Natural killer cell treated with Interleukin-12 subunit alpha and Interleukin-12 subunit beta and Interleukin-15 and Interleukin-18, amount 100 ng/mL, for 72 hours (primary cell): ENCODE measurements at places on chromosomes 5 and 9. TPM values are rescaled to one million over a fixed set of nuclear protein-coding genes. Genes with fewer than 3 reads are reported as not detected.

Gene SLC28A3
- 0.07 TPM for total RNA-seq

Gene LCP2
- 282 TPM for total RNA-seq

Gene CCDC171
- total RNA-seq = 3.6 TPM

Gene STXBP1
- total RNA-seq = 4.0 TPM

Gene PLAC8L1
- total RNA-seq = 2.5 TPM

Gene OR13C9
- total RNA-seq = not detected

Gene LCN9
- not detected for total RNA-seq

Gene LRRC19
- not detected for total RNA-seq

Gene ECM2
- not detected for total RNA-seq

Gene NKD2
- 0.53 TPM for total RNA-seq

Gene FAM163B
- total RNA-seq = not detected

Gene MOB3B
- total RNA-seq = 0.59 TPM

Gene CD14
- 0.92 TPM for total RNA-seq

Gene PCDHGA2
- not detected for total RNA-seq

Gene NOXA1
- total RNA-seq = 0.62 TPM

Gene NR2F1-AS1
- total RNA-seq = not detected

Gene CTXN3
- not detected for total RNA-seq

Gene LVRN
- not detected for total RNA-seq
